ENCODE measurements at places on chromosomes 5 and 9. TPM values are rescaled to one million over a fixed set of nuclear protein-coding genes. Genes with fewer than 3 reads are reported as not detected.
A peak's percentile ranks its signal among the peaks of the same experiment; 100 is the strongest.

DNA sequence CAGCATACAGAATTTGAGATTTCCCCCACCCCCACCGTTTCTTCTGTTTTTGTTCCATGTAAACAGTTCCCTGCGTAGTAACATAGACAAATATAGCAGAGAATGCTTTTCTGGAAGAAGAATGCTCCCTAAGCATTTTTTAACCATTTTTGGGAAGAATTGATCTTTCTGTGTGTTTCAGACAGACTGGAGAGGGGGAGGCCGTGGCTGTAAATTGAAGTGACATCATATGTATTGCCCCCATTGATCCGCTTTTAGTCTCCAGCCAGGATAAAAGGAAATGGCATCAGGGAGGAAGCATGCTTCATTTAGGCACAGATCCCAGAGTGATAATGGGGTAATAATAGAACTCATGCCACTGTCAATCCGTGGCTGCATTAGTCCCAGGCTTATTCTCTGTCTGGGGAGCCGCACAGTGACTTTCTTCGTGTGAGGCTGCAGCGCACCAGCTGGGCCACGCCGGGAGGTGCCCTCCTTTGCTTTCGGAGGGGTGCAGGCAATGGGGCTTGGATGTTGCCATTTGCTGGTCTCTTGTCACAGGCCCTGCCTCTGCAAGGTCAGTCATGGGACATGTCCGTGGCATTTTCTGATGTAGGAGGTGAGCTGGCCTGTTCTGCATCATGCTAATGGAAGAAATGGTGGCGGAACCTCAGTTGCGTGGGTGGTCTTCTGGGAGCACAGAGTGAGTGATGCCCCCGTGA is 261.5 kb downstream of the FANCC start:
- peak; percentile 86 for ATAC-seq

GRCh38 chr5:998246-999031 is 10.2 kb upstream of the NKD2 start:
- no peak for ATAC-seq

DNA sequence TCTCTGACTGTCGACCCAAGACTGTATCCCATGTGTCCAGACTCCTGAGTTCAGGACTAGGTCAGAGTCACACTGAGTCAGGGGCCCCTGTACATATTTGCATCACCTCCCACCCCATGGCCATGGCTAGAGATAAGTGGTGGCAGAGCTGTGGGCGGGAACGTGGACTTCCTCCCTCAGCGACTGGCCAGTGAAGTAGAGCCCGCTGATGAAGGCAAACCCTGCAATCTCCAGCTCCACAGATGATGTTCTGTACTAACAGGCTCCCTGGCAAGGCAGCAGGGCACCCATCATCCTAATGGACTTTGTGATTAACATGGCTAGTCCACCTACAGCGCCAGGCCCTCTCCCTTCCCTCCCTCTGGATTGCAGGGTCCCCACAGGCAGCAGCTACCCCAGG is 110.5 kb upstream of the LRRTM2 start:
- peak; percentile 27 for ATAC-seq

DNA sequence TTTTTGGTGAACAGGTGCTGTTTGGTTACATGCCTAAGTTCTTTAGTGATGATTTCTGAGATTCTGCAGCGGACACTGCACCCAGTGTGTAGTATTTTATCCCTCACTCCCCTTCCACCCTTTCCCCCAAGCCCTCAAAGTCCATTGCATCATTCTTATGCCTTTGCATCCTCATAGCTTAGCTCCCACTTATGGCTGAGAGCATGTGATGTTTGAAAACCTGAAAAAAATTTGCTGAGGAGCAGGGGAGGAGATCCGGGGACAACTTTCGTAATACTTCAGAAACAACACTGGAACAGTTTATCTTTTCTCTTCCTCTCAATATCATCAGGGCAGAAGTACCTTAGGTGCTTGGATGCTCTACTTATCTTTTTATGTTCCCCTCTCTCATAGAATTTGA is 226.4 kb downstream of the ADAMTS6 start:
- ATAC-seq, result no peak

GRCh38 chr9:129586245-129586644 is 34.7 kb downstream of the C9orf50 start:
- no peak for ATAC-seq

DNA sequence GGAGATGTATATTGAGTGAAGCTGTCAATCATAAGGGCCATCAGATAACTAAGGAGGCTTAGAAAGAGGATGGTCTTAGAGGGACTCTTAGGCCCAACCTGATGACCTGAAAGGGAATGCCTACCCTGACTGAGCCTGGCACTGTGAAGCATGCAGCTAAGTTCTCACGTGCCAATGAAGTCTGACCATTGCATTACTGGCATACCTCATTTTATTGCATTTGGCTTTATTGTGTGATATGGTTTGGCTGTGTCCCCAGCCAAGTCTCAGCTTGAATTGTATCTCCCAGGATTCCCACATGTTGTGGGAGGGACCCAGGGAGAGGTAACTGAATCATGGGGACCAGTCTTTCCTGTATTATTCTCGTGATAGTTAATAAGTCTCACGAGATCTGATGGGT is 421.6 kb upstream of the SGCD start:
- no peak for ATAC-seq

- no peak for ATAC-seq
These were observed 18.0 kb upstream of the TRIM32 start for GRCh38 chr9:116668970-116669695.

DNA sequence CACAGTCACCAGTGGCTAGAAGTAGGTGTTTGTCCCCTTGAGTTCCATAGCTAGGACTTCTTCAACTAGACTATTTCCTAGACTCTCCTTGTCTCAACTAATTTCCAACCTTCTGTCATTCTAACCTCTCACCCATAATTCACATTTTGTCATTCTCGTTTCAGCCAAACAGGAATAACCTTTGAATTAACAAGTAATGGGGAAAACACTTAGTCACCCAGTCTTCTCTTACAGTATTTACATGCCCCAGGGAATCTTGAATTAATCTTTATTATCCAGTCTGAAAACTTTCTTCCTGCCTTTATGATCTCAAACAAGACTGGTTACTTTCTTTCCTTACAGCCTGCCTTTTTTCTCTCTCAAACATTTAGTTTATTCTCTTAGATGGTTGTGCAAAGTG is 63.3 kb upstream of the RUSC2 start:
- ATAC-seq, result no peak

DNA sequence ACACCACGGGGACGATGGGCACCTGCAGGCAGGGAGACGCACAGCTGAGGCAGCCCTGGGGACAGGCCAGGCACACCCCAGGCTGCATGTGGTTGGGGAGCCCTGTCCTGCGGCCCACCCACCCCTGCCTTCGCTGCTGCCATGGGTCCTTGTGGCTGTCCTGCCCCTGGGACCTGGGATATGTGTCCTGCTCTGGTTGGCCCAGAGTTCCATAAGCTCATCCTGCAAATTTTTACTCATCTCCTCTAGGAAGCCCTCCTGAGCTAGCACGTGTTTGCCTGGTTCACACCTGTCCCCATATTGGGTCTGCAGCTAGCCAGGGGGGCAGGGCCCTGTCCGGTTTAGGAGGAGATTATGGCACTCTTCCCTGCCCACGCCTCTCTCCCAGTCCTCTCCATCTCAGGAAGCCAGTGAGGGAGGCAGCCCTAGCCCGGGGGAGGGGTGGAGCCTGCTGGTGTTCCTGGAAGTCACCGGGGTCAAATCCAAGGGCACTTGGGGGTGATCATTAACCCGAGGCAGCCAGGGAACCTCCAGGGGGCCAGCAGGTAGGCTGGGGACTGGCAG is 12.2 kb downstream of the EGFL7 start:
- ATAC-seq, result no peak

DNA sequence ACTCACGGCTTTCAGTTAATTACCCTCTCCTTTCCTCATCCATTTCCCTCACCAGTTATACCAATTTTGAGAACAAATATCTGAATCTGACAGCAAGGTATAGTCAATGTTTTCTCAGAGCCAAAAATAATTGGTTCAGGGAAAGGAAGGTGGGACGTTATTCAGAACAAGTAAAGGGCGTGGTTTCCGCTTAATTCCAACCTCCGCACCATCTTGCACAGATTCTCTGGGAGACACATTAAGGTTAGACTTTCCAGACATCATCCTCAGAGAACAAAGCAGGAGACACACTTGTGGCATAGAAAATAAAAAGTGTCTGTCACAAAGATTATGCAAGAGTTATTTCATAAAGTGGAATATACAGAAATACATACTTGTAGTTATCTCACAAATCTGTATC is 441.2 kb downstream of the IRX1 start:
- ATAC-seq, result no peak

GRCh38 chr9:11158676-11159075 is 545.9 kb upstream of the PTPRD start:
- no peak for ATAC-seq

GRCh38 chr9:119418721-119419120 is 49.5 kb upstream of the BRINP1 start:
- no peak for ATAC-seq

DNA sequence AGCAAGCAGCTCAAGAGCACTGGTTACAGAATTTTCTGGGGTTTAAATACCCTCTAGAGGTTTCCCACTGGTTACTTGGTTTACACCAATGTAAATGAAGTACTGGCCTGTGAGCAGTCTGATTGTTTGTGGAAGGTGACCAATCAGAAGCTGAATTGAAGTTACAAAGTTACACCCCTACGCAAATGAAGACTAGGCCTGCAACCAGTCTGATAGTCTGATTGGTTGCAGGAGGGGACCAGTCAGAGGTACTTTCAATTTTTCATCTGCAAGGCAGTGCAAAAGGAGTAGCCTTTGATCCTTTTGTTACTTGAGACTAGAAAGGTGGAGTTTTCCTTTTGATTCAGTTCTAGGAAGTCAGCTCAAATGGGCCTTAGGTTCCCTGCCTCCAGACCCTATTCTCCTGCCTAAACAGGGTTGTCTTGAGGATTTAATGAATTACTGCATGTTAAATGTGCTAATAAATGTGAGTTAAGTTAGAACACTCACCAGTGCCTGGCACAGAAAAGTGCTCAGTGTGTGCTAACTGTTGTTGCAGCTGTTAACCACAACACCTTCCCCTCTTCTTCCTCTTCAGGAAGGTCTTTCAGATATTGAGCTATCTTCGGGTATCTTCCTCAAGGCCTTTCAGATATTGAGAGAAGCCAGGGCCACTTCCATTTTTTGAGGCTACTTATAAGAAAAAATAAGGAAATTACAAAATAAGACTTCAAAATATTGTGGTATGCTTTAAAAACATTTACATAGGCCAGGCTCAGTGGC is 32.1 kb upstream of the CLINT1 start:
- no peak for ATAC-seq

GRCh38 chr5:82018462-82018861 is 46.6 kb downstream of the ATG10 start:
- peak; percentile 84 for ATAC-seq

DNA sequence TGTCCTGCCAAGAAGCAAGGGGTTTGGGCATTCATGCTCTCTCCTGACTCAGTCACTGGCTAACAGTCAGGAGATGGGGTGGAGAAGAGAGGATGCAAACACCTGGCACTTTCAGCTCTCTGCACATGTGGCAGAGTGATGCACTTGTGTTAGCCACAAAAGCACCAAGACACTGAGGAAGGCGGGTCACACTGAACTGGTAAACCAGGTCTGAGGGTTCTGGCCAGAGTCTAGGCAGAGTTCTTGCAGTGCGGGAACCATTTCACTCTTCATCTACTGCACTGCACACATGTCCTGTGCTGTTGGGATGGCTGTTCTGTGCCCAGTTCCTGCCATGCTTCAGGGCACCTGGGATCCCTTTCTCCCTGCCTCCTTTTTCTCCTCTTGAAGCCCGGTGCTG is 157.1 kb upstream of the GDNF start:
- ATAC-seq, result no peak

DNA sequence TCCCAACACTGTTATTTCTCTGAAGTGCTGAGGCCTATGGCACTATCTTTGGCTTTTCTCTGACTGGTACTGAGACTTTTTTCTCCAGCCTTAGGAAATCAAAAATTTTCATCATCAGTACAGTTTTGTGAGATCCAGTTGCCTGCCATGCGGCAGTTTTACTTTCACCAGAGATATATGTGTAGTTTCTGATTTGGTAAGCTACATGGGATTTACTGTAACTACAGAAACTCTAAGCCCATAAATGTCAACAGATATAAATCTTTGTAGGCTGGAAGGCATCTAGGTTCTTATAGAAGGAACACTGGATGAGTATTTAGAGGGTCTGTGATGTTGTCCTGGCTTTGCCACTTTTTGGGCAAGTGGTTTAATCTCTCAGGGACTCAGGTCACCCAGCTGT is 69.0 kb downstream of the DOCK2 start:
- ATAC-seq, result no peak

Gene ICE1
- total RNA-seq, result 39.2 TPM

Gene DIAPH1
- 12.6 TPM for total RNA-seq

Gene IGFBPL1
- 3.4 TPM for total RNA-seq

Gene TOMM5
- total RNA-seq, result 121 TPM

Gene ECPAS
- total RNA-seq, result 80.2 TPM

Gene DRD1
- 0.16 TPM for total RNA-seq

Gene PCDHB14
- 15.5 TPM for total RNA-seq

Gene GADD45G
- 1.8 TPM for total RNA-seq
